ENCODE measurements at places on chromosomes 3 and 15. TPM values are rescaled to one million over a fixed set of nuclear protein-coding genes. Genes with fewer than 3 reads are reported as not detected.

SLC2A2 gene
- total RNA-seq: 0.11 TPM

THAP10 gene
- 1.5 TPM for total RNA-seq

ZFYVE19 gene
- 29.2 TPM for total RNA-seq

TRAT1 gene
- total RNA-seq: not detected

FANCD2 gene
- total RNA-seq: 6.3 TPM

GTF2A2 gene
- 21.0 TPM for total RNA-seq

ZPLD1 gene
- not detected for total RNA-seq

DLL4 gene
- total RNA-seq: not detected

NECTIN3 gene
- total RNA-seq: 56.9 TPM

GABPB1 gene
- total RNA-seq: 32.4 TPM

RBP2 gene
- not detected for total RNA-seq

DPPA2 gene
- total RNA-seq: not detected

THSD4 gene
- total RNA-seq: 67.5 TPM

OSTN gene
- not detected for total RNA-seq

ACTRT3 gene
- total RNA-seq: 6.2 TPM

CD96 gene
- not detected for total RNA-seq

RPS17 gene
- 1,579 TPM for total RNA-seq

CCR1 gene
- total RNA-seq: not detected

GOLGA6L7 gene
- total RNA-seq: not detected

CHRD gene
- not detected for total RNA-seq

SLC6A20 gene
- total RNA-seq: not detected

SLC12A8 gene
- total RNA-seq: 25.1 TPM

ZNF717 gene
- 11.8 TPM for total RNA-seq

MYO5C gene
- total RNA-seq: 0.39 TPM

EPHA3 gene
- total RNA-seq: 0.11 TPM

ANKUB1 gene
- not detected for total RNA-seq

LTF gene
- total RNA-seq: not detected

IL5RA gene
- total RNA-seq: not detected

GOLGA6L22 gene
- not detected for total RNA-seq

PTPN9 gene
- total RNA-seq: 18.4 TPM

HAUS2 gene
- 35.9 TPM for total RNA-seq

PLSCR2 gene
- total RNA-seq: not detected

WDR53 gene
- total RNA-seq: 5.4 TPM

TRIM42 gene
- total RNA-seq: not detected

ENTPD3 gene
- not detected for total RNA-seq

PARP15 gene
- not detected for total RNA-seq

POC1A gene
- total RNA-seq: 8.6 TPM

CPNE9 gene
- not detected for total RNA-seq

RTP2 gene
- not detected for total RNA-seq

DNAJA4 gene
- total RNA-seq: 22.9 TPM

Measured in placental epithelial cell (primary cell).